Cardiac muscle cell (in vitro differentiated cells and primary cell): ENCODE measurements at places on chromosomes 4 and X. TPM values are rescaled to one million over a fixed set of nuclear protein-coding genes. Genes with fewer than 3 reads are reported as not detected.

DRP2 gene
- polyA plus RNA-seq = 0.20 and 0.31 TPM in 2 replicates

MND1 gene
- polyA plus RNA-seq = 6.5 and 15.9 TPM in 2 replicates

SEPTIN6 gene
- 51.0 and 54.6 TPM in 2 replicates for polyA plus RNA-seq

RXFP1 gene
- not detected in 2 replicates for polyA plus RNA-seq

GUCY1A1 gene
- 92.9 and 111 TPM in 2 replicates for polyA plus RNA-seq

UBE2D3 gene
- polyA plus RNA-seq = 241 and 350 TPM in 2 replicates

USP51 gene
- 1.4 and 2.6 TPM in 2 replicates for polyA plus RNA-seq

KCND1 gene
- 2.3 and 3.1 TPM in 2 replicates for polyA plus RNA-seq

GAGE10 gene
- polyA plus RNA-seq = 1.0 TPM in 1 of 2 replicates, not detected in the other

RNF212 gene
- 1.7 and 7.1 TPM in 2 replicates for polyA plus RNA-seq
